ENCODE measurements at places on chromosomes 7 and 10.

- no peak for DNase-seq
Observed at GRCh38 chr7:133934977-133935330, 192.2 kb upstream of the LRGUK start.

GRCh38 chr10:92574548-92575261 is 812 bp upstream of the IDE start:
- peak; percentile 91 for DNase-seq

DNA sequence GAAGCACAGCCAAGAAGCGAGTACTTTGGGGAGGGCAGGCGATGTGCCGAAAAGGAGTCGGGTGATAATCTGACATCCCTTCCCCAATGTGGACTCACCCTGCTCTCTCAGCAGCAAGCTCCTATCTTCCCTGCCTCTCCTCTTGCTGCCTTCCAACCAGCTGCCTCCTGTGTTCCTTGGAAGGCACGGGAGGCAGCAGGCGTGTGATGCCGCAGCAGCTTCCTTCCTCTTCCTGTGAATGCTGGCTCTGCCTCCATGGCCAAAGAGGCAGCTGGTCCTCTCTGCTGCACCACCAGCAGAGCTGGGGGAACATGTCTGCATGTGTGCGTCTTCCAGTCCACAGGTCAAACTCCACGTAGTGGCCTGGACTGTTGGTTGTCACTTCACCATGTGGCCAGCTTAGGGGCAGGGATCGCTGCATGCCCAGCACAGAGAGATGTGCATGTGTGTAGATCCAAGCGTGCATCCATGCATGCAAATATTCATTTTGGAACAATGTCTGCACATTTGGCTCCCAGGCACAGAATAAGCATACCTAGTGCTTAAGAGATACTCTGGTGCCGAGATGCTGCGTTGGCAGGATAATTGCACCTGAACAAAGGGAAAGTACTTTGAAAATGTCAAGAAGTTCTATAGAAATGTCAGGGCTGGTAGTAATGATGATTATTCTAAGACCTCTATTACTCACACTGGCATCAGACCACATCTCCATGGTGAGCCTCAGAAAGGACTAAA is 499.8 kb downstream of the PLXNA4 start:
- peak; percentile 15 for DNase-seq

DNA sequence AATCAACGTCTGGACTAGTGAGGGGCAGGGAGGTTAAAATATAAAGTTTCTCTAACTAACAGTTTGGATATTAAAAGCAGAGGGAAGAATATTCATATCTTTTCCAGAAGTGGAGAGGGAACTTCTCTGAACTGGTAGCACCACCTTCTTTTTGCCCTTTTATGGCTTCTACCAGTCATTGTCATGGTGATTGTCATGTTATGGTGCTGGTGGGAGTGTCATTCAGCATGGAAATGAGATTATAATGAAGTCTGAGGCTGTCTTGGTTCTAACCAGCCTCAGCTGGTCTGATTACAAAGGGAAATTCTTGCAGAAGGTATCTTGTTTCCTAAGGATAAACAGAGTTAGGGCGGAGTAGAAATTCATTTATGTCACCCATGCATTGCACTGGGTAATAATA is 523.8 kb downstream of the ZWINT start:
- DNase-seq: no peak

DNA sequence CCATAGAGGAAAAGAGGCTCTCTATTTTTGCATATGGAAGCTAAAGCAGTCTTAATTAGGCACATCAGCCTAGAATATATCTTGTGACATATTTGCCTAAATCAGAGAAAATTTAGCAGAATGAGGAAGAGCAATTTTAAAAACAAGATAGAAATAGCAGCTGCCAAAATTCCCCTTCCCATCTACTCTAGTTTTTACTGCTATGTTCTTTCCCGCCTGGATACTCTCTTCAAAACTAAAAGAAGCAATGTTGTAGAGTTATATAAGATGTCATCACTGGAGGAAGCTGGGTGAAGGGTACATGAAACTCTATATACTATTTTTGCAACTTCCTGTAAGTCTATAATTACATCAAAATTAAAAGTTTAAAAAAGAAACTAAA is 87.0 kb downstream of the ARMH3 start:
- peak; percentile 40 for DNase-seq

- DNase-seq: no peak
Observed at GRCh38 chr7:55348502-55348901, 16.6 kb upstream of the LANCL2 start.

GRCh38 chr7:22808140-22808539 is 14.5 kb downstream of the TOMM7 start:
- no peak for DNase-seq

GRCh38 chr7:11505471-11505985 is 326.5 kb downstream of the THSD7A start:
- no peak for DNase-seq

- DNase-seq: no peak
Observed at GRCh38 chr7:46153583-46153950, 232.5 kb upstream of the IGFBP3 start.

GRCh38 chr10:29669149-29669548 is 34.4 kb upstream of the SVIL start:
- no peak for DNase-seq

DNA sequence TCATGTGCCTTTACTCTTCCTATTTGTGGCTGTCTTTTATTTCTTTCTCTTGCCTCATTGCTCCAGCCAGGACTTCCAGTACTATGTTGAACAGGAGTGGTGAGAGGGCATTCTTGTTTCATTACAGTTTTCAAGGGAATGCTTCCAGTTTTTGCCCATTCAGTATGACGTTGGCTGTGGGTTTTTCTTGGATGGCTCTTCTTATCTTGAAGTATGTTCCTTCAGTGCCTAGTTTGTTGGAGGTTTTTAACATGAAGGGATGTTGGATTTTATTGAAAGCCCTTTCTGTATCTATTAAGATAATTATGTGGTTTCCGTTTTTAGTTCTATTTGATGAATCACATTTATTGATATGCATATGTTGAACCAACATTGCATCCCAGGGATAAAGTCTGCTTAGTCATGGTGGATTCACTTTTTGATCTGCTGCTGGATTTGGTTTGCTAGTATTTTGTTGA is 96.8 kb downstream of the GLCCI1 start:
- DNase-seq: no peak

DNA sequence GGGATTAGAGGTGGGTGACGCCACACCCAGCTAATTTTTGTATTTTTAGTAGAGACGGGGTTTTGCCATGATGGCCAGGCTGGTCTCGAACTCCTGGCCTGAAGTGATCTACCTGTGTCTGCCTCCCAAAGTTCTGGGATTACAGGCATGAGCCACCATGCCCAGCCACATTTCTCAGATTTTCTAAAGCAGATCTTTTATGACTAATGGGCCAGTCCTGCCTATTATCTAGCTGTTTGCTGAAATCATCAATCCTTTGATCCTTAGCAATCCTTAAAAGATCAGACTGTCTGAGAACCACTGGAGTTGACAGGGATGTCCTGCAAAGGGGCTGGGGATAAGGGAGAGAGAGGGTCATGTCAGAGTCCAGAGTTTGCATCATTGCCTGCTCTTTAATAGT is 21.2 kb upstream of the ABCA13 start:
- DNase-seq: no peak

GRCh38 chr7:1156782-1157535 is 3.0 kb downstream of the ZFAND2A start:
- DNase-seq: no peak

- DNase-seq: no peak
Observed at GRCh38 chr7:144653449-144653848, 182.4 kb downstream of the TPK1 start.

DNA sequence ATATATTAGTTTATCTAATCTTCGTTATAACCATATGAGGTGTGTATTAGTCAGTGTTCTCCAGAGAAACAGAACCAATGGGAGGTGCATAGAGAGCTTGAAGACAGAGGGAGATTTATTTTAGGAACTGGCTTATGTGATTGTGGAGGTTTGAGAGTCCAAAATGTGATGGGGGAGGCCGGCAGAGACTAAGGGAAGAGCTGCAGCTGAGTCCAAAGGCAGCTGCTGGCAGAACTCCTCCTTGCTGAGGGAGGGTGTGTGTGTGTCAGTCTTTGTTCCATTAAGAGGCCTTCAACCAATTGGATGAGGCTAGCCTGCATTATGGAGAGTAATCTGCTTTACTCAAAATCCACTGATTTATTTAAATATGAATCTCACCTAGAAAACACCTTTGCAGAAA is 165.1 kb downstream of the SH3PXD2A start:
- no peak for DNase-seq

DNA sequence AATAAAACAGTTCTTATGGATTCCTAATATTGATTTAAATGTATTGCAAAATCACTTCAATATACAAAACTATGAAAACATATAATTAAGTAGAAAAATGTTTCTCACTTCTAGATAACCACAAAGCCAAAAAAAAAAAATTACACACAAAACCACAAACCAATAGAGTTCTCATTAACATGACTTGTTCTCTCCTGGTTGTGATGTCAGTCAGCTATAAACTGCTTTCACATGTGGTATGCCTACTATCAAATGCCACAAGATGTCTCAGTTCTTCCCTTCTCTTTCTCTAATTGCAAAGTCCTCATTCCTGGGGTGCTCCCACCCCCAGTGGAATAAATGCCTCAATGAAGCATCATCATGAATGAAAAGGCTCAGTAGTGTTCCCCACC is 16.6 kb downstream of the GNAI1 start:
- no peak for DNase-seq

DNA sequence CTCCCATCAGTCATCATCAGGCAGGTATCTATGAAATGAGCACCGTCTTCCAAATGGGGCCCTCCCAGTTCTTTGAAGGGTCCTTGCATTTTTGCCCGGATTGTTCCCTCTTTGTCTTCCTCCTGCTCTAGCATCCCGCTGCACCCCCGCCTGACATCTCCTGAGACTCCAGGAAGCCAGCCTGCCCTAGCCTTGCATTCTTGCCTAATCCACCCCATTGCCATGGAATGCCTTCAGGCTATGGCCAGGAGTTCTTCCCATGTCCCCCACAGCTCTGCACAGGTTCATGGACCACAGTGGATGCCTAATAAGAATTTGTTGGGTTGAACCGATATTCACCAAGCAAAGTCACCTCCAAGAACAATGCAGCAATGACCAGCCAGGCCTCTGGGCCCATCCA is 62.1 kb downstream of the ZMIZ1 start:
- DNase-seq: no peak

DNA sequence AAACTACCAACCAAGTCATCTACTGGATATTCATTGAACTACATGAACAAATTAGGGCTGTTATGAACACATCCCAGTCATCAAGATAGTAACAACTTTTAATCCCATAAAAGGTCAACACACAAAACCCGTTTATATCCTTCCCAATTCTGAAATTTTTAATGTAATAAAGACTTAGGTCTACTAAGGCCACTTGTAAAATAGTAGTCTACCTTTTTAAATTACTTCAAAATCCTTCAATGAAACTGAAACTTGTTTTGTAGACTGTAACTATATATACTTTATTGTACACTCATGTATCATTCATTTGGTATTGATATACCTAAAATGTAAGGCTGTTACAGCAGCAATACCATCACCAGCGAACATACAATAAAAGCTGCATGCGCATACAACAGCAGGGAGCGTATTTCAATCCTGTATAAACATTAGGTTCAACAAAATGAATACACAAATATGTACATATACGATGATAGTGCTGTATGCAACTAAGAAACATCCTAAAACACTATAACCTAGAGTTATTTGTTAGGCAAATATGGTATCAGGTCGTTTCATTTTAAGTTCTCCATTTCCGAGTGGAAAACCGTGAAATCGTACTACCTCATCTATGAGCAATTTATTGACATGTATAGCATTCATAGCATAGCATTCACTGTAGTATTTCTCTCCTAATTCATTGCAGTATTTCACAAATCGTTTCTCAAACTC is 973 bp downstream of the ATAD1 start:
- peak; percentile 82 for DNase-seq

- no peak for DNase-seq
Observed at GRCh38 chr10:27341001-27341400, 100.4 kb upstream of the ACBD5 start.

DNA sequence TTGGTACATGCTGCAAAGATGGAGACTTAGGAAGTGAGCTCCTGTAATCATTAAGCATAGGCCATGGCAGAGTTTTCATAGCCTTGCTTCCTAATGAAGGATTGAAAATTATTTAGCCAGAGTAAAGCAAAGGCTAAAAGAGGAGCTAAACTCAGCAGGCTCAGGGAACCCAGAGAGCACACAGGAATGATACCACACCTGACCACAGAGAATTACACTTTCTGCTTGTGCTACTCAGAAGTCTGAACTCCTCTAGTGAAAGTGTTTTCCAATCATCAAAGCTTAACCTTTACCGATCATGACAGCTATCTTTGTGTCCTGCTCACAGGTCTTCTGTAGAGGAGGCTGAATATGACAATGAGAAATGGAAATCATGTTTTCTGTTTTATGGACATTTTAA is 347.7 kb downstream of the OTUD1 start:
- no peak for DNase-seq

DNA sequence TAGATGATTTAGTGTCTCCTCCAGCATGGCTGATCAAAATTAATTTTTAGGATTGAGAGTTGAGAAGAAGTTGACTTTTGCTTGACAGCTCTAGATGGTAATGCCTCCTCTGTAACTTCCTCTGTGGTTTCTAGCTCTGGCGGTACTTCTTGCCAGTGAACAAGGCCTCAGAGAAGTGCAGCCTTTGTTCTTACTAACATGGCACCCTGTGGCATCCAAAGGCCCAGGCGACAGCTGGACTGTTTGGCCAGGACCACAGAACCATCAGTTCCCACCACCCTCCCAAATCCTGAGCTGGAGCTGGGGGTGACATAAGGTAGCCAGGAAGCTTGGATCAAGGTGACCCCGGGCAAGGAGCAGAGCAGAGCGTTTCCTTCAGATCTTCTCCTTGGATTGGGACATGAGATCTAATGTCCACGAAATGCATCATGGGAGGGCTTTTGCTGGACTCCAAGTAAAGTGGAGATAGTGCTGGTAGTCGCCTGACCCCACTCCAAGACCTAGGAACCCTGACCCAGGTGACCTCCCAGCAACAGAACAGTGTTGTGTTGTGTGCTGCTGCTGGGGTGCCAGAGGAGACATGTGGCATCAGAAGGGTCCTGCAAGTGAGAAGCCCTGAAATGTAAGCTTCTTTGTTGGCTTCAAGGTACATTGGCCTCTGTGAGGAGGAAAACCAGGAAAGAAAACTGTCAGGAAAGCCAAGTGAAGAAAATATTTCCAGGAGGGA is 41.8 kb downstream of the APBB1IP start:
- peak; percentile 95 for DNase-seq

GRCh38 chr10:30606313-30606712 is 23.2 kb downstream of the LYZL2 start:
- no peak for DNase-seq

DNA sequence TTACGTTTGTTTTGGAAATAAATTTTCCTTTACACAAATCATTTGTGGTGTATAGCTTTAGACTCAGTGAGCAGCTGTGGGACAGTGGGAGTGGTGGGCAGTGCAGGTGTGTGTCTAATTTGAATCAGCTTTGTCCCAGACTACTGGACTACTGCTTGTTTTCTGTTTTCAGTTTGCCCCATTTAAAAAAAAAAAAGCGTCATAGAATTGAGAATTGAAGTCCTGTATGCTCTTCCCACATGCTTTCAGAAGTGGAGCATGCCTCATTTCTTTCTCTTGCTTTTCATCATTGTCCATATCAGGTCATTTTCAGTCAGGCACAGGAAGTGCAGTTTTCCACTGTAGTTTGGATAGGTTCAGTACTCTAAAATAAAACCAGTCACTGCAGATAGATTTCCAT is 66.1 kb downstream of the SHH start:
- DNase-seq: no peak

Measured in Kasumi-1 (cell line).